GM10248 (cell line): ENCODE measurements at places on chromosomes 6 and 20.

DNA sequence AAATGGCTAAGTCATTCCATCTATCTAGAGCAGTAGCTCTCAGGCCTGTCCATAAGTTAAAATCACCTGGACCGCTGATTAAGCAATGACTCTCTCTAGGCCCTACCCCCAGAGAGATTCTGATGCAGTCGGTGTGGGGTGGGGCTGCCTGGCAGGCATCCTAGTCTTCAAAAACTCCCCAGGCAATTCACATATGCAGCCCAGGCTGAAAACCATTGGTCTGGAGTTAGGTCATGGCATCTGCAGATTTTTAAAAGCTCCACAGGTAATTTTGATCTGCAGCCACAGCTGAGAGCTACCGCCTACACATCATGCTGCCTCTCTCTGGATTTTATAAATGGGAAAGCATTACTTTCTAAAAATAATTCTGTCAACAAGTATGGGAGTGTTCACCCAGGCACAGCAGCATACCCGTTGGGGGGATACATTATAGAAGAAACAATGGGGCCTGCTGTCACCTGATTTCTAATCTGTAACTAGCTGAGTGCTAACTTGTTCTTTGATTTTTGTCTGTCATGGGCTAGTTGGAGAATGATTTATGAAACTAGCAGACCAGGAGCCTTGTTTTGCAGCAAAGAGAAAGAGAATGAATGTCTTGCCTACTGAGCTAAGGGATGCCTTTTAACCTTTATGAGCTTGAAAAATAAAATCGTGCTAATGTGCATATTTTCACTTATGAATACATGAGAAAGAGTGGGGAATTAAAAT, 44.1 kb upstream of the ATXN1 start:
- no peak for DNase-seq

DNA sequence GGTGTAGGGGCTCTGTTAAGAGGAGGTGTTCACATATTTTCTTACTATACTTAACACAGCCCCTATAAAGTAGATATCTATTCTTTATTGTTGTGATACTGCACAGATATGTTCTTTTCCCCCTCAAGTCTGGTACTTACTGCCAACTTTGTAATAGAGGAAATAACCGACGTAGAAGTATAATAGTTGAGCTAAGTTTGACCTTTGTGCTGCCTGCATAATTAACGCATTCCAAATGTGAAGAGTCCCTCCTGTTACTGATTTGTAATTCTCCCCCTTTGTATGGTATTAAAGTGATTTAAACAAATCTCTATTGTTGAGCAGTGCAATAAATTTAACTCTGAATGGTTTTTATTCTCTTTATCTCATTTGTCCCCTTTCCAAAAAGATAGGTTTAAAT, 39.0 kb downstream of the PHF3 start:
- no peak for DNase-seq

GRCh38 chr6:42974919-42975505, 4.0 kb downstream of the PEX6 start:
- DNase-seq = no peak

DNA sequence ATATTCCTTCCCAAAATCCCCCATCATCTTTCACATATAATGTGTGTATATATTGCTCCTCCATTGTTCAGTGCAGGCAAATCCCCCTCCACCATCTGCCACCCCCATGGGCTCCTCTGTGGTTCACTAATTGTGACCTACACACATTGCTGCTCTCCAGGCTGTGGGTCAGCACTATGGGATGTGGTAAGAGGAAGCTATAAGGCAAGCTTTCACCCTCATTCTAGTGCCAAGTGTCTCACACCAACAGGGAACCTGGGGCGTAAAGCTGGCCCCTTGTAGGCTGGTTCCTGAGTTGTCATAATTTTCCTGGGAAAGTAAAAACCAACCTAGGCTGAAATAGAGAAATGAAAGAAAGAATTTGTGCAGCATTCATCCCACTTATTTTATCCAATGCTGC, 16.8 kb downstream of the FKBP1A start:
- DNase-seq = no peak

DNA sequence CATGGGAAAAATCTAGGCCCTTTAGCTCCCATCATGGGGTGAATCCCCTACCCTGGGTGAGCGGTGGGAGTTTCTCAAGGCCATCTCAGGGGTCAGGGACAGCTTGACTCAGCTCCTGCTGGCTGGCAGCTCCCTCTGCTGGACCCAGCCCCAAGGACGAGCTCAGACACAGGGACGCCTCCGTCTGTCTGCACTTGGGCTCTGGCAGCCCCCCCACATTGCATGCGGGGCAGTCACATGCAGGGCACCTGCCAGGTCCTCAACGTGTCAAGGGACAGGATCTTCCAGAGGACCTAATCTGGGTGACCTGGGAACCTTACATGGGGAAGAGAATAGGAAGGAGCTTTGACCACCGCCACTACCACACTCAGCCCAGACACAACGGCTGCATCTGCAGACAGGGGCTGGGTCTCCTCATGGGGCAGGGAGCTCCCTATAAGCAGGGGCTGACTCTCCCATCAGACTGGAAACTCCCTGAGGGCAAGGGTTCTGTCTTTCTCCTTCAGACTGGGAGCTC, 173.4 kb downstream of the MRPL14 start:
- DNase-seq = no peak

GRCh38 chr6:5506149-5506548, 244.8 kb downstream of the FARS2 start:
- peak; percentile 34 for DNase-seq

GRCh38 chr20:61322151-61322865, 70.2 kb downstream of the CDH4 start:
- DNase-seq = no peak
